EH (cell line): ENCODE measurements at places on chromosomes 7 and 10.

DNA sequence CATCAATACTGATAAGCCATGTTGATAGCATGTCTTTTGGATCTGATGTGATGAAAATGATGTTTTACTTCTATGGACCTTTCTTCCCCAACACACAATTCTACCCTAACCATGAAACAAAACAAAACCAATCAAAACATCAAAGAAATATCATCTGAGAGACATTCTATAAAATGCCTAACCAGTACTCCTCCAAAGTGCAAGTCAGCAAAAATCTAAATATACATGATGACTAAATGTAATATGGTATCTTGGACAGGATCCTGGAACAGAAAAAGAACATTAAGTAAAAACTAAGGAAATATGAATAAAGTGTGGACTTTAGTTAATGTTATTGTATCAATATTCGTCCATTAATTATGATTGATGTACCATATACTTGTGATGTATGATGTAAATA is 625.1 kb downstream of the MAGI2 start:
- DNase-seq = no peak

GRCh38 chr7:26153241-26153822 is 1.3 kb downstream of the NFE2L3 start:
- no peak for DNase-seq

DNA sequence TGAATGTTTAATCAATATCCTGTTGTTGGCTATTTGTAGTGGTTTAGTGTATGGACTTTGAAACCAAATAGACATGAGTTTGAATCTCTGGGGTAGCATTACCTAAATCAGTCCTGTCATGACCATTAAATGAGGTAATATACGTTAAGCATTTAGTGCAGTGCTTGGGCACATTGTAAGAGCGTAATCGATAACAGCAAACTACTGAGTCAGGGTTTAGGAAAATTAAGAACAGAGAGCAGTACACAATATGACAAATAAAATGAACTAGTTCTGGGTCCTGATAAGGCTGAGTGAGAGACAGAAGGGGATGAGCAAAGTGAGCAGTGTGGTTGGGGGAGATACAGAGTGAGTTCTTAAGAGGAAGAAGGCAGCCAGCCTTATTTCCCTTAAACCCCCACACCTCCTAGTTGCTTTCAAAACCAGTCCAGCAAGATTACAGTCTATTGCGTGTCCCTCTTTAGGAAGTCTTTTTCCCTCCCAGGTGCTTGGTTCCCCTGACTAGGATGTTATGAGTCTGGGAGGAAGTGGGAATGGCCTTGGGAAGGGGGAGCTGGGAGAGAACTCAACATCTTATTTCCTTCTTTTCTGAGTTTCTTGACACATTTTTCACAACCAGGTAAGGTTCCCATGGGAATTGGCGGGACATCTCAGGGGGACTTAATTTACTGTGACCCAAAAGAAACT is 171.0 kb downstream of the SND1 start:
- DNase-seq = no peak

DNA sequence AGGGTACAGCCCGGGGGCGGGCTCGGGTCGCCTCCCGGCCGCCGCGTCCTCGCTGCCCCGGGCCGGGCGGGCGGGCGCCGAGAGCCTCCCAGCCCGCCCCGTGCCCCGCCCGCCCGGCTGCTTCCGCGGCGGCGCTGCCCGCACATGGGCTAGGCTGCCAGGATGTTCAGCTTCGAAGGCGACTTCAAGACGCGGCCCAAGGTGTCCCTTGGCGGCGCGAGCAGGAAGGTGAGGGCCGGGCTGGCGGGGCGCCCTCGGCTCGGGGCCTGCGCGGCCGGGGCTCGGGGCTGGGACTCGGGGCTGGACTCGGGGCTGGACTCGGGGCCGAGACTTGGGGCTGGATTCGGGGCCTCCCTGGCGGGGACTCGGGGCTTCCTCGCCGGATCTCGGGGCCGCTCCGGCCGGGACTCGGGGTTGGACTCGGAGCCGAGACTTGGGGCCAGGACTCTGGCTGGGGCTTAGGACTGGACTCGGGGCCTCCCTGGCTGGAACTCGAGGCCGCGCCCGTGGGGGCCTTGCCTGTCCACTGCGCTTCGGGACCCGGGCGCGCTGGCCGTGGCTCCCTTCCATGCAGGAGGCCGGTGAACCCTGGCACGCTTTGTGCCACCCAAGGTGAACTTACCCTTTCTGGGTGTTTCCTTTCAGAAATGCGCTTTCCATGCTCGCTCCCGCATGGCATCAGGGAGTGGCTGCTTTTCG is 534 bp downstream of the UBE3C start:
- DNase-seq = peak; percentile 64

DNA sequence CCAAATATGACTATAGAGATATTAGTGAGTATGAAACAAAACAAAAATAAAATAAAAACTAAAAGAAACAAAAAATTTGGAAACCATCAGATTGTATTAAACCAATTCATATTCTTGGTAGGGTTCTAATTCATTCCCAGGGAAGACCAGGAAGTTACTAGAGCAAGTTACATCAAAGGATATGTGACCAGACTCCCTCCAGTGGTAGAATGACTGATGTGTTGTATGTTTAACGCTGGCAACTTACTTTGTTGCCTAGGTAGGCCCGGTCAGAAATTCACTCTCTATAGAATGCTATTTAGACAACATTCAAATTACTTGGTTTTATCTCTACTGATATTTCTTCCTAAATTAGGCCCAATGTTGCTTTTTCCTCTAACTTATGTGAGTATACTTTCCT is 5.2 kb downstream of the PHYHIPL start:
- peak; percentile 59 for DNase-seq

- DNase-seq = no peak
These were observed 10.1 kb downstream of the ELFN1 start for GRCh38 chr7:1679966-1680730.

DNA sequence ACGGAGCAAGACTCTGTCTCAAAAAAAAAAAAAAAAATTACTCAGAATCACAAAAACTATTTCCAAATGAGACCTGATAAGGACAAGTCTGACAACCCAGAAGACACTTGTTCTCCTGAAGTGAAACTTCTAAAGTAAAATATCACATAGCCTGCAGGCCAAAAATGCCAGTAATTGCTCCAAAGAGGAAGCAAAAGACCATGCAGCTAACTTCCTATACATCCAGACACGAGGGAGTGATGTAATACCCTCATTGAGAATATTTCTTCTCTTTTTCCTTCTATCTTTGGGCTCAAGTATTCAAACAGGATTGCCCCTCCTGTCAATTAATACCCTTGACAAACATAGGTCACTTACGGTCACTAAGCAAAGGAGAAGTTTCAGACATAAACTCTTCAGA is 31.2 kb downstream of the ARMH3 start:
- no peak for DNase-seq

- no peak for DNase-seq
These were observed 4.0 kb upstream of the GPAM start for GRCh38 chr10:112187527-112187926.

- peak; percentile 88 for DNase-seq
These were observed 119.6 kb downstream of the PRKAG2 start for GRCh38 chr7:151757274-151757673.
